K562 (cell line): ENCODE measurements at places on chromosomes 5 and 9. TPM values are rescaled to one million over a fixed set of nuclear protein-coding genes. Genes with fewer than 3 reads are reported as not detected.

PALM2AKAP2 gene
- not detected in 2 replicates for total RNA-seq

ANKRD31 gene
- total RNA-seq = 0.04 and 0.07 TPM in 2 replicates

SLCO4C1 gene
- total RNA-seq = 0.11 and 0.16 TPM in 2 replicates

SH3GL2 gene
- not detected in 2 replicates for total RNA-seq

KCNT1 gene
- not detected in 2 replicates for total RNA-seq

ALDH1A1 gene
- total RNA-seq = 24.4 and 27.0 TPM in 2 replicates

CD274 gene
- total RNA-seq = 0.18 and 0.24 TPM in 2 replicates

BTNL9 gene
- 42.7 and 50.7 TPM in 2 replicates for total RNA-seq

GRCh38 chr9:11107196-11107595 lies 494.4 kb upstream of the PTPRD start:
- no peak for DNase-seq

DNA sequence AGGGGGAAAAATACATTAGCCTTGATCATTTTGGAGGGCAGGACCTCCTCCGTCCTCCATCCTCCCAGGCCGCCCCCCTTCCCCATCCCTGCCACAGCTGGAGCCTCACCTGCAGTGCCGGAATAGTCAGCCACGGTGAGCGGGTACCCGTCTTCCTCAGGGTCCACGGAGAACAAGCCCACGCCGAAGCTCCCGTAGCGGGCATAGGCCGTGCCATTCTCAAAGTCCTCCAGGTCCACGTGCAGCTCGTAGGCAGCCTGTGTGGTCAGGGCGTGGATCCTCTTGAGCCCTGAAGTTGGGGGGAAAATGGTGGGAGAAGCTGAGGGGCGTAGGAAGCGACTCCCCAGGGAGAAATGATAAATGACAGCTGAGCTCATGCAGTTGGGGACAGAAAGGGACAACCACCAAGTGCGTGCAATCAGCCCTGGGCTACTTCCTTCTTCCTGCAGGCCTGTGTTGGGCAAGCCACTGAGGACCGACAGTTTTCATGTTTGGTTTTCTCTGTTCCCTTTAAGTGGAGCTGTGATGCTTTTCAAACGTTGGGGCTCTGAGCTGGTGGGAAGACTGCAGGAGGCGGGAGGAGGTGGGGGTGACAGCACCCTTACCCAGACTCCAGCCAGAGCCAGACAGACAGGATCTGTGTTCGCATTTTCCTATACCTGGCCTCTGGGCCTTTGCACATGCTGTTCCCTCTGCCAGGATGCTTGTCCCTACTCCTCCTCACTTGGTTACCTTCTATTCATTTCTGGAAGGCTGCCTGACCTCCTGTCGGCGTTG lies 8.7 kb upstream of the QRFP start:
- peak; percentile 69 for DNase-seq

GRCh38 chr9:113183956-113184488 lies 33.2 kb downstream of the SLC31A2 start:
- no peak for DNase-seq

DNA sequence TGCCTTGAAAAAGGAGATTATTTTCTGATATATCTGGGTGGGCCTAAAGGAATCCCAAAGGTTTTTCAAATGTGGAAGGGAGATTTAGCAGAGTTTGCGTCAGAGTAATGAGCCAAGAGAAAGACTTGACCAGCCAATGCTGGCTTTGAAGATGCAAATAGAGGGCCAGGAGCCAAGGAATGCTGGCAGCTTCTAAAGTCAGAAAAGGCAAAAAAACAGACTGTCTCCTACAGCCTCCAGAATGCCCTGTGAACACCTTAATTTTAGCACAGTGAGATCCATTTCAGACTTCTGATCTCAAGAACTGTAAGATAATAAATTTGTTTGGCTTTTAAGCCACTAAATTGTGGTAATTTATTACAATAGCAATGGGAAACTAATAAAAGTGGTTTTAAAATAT lies 122.6 kb upstream of the FREM1 start:
- DNase-seq = no peak

DNA sequence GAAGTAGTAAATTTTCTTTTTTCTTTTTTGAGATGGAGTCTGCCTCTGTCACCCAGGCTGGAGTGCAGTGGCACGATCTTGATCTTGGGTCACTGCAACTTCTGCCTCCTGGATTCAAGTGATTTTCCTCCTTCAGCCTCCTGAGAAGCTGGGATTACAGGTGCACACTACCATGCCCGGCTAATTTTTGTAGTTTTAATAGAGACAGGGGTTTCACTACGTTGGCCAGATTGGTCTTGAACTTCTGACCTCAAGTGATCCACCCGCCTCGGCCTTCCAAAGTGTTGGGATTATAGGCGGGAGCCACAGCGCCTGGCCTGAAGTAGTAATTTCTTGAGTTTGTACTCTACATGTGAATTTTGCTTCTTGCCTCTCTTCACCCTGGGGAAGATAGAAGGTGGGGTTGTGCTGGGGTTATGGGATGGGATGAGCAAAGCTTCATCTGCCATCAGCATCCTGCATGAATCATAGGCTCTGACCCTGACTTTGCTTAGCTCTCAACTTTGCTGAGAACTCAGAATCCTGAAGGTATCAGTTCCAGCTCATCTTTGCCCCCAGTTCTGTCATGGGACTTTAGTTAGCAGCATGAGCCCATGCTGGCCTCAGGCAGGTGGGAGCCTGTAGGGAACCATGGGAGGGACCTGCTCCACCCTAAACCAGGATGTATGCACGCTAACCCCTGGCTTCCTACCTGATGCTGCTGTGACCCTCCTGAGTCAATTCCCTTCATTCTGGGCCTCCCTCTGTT lies 9.3 kb upstream of the CCL21 start:
- DNase-seq = no peak

DNA sequence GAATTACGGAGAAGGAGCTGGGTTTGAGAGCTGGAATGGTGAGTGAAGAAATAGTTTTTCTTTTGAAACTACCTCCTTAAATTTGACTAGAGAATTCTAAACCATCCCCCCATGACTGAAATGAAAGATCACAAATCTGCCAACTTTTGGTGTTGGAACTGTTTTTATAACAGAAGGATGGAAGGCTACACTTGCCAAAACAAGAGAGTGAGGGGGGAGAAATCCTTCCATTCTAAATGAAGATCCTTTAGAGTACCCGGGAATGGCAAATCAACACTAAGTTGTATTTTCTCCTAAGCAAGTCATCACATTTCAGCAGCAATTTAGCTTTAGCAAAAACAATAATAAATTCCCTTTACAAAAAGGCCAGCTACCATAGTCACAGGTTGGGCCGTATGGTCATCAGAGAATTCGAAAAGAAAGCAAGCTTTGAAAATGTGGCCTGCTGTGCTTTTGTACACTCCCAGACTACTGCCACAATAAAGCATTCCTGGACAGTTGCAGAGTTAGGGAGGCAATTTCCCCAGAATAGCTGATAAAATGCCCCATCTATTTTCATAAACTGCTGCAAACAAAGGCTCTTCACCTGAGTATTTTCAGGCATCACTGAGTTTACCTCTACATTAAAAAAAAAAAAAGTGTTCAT lies 25.0 kb upstream of the FREM1 start:
- no peak for DNase-seq

DNA sequence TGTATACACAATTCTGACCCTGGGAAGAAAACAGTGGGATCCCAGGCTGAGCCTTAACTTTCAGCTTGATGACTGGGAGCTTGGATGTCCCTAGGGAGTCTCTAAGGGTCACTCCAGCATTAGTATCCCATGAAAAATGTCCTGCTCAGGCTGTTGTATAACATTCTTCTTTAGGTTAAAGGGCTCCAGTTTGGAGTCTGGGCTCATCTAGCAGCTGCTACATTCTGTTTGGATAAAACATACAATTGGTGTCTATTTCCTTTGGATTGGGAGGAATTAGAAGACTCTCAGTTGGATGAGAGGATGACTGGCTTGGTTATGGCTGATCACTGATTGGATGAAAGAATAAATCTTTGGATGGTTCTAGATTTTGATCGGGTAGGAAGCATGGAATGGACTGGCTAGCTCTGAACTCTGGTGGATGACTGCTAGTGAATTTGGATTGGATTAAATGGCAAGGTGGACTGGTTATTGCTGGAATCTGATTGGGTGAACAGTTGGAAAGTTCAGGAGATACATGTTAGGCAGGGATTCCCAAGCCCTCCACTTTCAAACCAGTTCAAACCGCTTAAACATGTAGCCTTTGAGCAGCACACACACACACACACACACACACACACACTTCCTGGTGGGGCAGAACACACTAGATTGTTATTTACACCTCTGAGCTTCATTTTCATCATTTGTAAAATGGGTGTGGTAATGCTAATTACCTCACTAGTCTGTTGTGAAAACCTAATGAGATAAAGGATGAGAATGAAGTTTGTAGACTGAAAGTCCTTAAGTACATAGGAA lies 7.1 kb upstream of the MYOZ3 start:
- no peak for DNase-seq

GRCh38 chr5:96259151-96259772 lies 173.8 kb downstream of the PCSK1 start:
- peak; percentile 2 for DNase-seq

DNA sequence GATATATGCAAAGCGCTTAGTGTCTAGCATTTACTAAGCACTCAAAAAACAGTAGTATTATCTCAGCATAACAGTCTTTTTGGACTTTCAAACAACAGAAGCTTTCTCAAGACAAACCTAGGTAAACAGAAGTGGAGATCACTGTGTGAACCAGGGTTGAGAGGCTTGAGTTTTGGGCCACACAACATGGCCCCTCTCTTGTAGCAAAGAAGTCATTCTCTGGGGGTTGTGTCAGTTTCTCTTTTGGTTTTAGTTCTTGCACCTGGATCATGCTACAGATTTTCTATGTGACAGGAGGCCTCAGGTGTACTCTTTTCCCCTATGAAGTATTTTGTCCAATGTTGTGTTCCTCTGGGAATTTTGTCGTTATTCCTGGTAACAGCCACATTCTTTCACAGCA lies 30.0 kb downstream of the INSYN2B start:
- DNase-seq = no peak

DNA sequence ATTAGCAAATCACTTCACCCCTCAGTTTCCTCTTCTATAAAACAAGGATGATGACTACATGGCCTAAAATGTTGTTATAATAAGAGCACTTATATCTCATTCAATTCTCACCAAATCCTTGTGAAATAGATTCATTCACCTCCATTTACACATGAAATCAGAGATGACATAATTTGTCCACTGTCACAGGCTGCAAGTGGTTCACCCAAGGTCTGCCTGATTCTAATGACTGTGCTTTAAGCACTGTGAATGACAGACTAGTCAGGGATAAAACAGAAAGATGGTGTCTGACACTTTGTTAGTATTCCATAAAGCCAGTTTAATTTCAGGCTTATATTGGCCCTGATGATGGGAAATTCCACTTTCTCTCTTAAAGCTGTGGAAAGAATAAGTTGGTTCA lies 209.5 kb downstream of the MAPKAP1 start:
- no peak for DNase-seq

DNA sequence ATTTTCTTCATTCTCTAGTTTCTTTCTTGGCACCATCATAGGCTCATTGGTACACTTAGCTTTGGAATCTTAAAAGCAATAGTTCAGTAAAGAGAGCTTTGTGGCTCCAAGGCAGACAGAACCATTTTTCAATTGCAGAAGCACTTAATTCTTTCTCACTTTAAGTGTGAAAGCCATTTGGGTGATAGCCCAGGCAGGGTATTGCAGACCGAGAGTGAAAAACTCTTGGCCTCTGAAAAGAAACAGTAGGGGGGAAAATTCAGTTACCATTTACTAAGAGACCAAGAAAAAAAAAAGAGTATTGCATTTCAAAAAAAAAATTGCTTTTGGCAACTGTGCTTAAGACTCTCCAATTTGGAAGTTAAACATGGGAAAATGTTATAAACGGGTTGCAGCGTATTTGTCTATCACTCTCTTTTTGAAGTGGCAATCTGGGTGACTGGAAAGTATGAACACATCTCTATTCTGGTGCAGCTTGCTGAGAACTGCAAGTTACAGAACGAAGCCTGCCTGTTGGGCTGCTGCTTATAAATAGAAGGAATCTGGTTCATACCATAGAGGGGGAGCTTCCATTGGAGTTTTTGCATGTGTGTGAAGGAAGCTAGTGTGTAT lies 170.5 kb downstream of the TLE4 start:
- DNase-seq = no peak

- DNase-seq = no peak
Observed at GRCh38 chr5:165224366-165225045, 1719.1 kb downstream of the MAT2B start.

GRCh38 chr9:18989865-18990264 lies 43.1 kb downstream of the SAXO1 start:
- no peak for DNase-seq

DNA sequence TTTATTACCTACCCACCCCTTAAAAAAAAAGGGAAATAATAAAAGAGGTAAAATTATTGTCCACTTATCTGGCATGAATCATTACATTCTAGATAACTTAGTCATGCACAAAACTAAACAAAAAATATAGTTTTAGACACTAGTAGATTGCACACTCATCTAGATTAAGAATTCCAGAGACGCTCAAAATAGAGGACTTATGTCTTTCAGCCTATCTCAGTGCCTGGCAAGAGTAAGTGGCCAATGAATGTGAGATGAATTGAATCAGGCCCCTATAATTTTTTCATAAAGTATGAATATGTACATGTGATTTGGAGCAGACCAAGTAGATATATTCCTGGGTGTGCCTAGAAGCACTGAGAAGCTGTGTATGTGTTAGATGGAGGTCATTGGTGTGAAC lies 2.0 kb upstream of the RXFP3 start:
- no peak for DNase-seq

DNA sequence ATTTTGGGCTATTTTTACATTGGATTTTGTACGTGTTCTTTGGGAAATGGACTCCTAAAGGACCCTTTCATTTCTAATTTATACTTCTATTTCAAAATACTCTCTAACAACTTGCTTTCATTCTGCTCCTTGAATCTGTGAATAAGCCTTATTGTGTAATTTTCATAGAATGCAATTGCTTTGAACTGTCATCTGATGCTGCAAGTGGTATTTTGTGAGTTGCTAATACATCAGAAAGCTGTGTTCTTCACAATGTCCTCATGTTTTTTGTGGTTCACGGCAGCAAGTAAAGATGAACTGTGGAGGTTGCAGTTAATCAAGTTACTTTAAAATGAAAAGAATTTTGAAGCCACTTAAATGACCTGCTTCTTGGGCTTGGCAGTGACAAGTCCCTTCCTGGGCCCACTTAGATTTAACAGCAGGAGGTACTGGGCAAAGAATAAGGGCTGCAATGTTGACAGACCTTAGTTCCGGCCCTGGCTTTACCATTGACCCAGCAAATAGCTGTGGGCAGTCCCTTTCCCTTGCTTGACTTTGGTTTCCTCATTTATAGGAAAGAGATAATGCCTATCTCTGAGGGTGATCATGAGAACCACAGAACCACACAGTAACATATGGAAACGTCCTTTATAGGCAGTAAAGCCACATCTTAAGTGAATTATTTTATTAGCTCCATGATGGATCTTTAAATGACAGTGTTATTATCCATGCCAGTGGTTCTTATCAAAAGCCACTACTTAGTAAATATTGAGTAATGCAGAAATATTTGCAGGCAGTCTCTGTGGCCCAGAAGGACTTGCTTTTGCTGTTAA lies 54.8 kb downstream of the IQGAP2 start:
- DNase-seq = no peak

DNA sequence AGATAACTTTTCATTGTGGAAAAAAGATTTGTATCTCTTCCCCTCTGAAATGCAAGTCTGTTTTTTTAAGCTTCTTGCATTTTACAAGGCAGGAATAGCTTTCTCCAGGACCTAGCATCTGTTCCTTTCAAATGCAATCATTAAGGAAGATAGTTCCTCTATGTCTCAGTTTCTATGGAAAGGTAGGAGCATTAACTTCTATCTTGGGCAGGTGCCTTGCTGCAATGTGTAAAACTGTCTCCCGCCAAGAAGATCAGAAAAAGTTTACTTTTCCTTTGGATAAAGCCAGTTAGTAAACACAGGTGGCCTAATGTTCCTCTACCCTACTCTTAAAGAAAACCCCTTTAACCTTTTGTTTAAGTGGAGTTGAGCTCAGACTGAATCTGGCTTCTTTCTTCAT lies 560.6 kb upstream of the CYLC2 start:
- DNase-seq = no peak

GRCh38 chr5:171433982-171434676 lies 14.7 kb downstream of the FGF18 start:
- no peak for DNase-seq
